ENCODE measurements at places on chromosomes 6 and 20.
A peak's percentile ranks its signal among the peaks of the same experiment; 100 is the strongest.

- DNase-seq = no peak
These were observed 1.8 kb downstream of the CDH4 start for GRCh38 chr20:61253640-61254511.

DNA sequence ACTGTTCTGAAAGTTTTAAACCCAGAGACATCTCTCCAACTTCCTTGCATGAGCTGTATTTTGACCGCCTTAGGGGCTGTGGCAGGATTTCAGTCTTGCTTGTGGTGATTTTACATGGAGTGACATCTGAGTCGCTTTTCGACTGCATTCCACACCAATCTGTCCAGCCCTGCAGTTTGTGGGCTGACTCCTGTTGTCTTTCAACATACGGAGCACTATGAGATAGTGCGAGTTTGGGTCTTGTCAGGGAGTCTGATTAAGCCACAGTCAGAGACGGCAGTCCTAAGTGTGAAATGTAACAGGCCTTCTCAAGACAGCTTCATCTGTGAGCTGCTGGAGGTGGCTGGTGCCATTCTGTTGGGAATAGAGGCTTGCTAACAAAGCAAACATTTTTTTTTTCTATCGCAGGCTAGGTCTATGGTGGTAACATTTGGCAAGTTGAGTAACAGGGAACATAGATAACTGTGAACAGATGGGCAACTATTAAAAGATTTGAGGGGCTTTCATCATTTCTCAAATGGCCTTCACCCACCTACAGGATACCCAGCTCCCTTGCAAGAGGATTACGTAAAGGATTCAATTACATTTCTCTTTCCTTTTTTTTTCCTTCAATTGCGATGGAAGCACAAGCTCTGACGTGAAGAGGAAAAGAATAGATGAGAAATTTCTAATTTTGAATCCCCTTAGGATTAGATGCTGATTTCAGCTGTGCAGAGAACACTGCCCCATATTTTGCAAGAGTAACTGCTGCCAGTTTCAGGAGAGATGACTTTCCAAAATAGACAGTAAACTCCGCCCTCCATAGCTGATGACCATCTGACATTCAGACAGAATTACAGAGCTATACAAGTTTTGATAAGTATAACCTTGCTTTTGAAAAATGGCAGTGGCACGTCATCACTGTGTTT is 25.1 kb downstream of the CAP2 start:
- DNase-seq = no peak

GRCh38 chr6:51152594-51152993 is 333.9 kb downstream of the TFAP2B start:
- no peak for DNase-seq

- DNase-seq = no peak
These were observed 278.4 kb upstream of the STXBP5 start for GRCh38 chr6:146925846-146926245.

GRCh38 chr20:37522260-37523011 is 1.4 kb downstream of the NNAT start:
- DNase-seq = peak; percentile 63

GRCh38 chr20:618980-619379 is 8.9 kb upstream of the TCF15 start:
- no peak for DNase-seq

DNA sequence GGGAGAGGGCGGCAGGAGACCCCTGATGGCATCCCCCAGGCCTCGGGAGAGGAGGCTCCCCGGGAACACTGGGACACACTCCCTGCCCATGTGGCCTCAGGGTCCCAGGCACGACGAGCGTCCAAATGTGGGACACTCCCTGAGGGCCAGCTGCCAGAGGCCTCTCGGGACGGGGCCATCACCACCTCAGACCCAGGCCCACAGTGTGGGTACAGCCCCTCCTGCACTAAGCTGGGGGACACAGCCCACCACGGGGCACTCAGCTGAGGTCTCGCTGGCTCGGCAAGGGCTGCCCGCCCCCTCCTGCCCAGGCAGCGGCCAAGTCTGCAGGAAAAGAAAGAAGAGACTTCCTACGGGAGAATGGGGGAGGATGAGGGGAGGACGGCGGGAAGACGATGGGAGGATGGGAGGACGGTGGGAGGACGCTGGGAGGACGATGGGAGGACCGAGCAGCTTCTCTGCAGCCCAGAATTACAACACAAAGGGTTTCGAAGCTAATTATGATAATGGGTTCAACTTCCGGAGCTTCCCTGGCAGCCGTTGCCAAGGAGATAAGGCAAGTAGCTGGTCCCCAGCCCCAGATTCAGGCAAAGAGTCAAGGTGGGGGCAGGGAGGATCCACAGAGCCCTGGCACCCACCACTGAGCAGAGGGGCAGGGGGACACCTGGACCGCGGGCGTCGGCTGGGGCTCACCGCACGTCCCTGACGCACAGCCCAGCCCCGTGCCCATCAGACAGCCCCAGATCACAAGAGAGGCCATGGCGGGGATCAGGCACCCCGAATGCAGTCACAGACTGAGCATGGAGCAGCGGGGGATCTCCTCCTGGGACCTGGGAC is 17.5 kb downstream of the KCNQ2 start:
- DNase-seq = no peak
